ENCODE measurements at places on chromosomes 7 and 10.
A peak's percentile ranks its signal among the peaks of the same experiment; 100 is the strongest.

DNA sequence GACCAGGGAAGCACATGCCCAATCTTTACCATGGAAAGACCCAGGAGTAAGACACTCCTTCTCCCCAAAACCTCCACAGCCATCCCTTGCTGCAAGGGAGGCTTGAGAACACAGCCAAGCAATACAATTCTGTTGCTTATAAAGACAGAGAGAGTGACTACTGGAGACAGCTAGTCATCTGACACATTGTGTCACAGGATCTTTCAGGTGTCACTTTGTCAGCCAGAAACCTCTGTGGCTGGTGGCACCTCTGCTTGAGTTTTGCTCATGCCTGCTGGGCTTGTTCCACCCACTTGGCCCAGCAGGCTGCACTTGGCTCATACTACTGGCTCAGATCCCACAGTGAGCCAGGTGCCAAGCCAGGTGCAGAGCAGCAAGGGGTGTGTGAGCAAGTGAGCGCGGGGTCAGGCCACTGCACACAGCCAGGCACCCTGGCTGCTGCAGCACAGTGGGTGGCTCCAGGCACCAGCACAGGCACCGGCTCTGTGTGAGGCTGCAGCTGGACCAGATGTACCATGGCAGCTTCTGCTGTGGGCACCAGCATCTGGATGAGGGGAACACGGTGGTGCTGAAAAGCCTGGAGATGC is 12.4 kb upstream of the PRLHR start:
- DNase-seq, result no peak

DNA sequence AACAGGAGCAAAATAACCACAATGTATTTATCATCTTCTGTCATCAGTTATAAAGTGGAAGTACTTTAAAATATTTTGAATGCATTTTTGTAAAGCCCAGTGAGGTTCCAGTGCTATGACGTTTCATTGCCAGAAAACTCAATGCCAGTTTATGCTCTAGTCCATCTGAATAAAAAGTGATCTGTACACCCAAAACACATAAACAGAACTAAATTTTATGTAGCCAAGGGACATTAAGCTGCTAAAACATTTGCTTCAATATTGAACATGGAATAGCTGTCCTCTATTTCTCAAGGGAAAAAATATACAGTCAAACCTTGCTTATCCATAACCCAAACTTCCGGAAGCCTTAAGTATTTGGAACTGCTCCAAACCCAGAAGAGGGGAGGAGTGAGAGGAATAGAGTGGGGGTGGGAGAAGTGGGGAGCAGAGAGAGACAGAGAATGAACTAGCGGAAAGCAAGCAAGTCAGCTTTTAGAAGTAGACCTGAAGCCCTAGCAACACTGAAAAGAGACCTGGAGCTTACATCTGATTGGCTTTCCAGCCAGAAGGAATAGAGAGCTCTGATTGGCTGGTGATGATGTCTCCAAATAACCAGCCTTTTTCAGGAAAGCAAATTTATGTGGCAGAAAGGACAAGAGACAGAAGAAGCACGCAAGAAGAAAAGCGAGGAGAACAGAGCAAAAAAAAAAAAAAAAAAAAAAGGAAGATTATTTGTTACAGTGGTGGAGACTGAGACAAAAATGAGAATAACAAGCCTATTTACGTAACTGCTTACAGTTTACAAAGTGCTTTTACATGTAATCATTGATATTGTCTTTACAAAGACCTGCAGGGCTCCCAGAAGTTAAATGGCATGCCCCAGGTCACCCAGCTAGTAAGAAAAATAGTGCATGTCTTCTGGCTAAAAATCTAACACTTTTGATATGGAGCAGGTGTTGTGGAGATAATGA is 196.0 kb downstream of the RNLS start:
- DNase-seq, result no peak

DNA sequence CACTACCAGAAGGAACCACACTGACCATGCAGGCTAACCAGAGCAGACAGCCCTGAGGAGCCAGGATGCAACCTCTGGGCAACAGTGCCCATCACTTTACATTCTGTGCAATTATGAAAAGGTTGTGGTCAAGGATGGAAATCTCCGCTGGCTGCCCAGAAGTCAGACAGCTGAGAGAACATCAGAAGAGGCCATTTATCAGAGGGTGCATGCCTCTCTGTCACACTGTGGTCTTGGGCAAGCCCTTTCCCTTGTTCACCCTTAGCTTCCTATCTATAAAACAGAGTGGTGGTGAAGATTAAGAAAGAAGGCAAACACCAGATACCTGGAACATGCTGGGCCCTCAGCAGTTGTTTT is 120.7 kb upstream of the GDF10 start:
- no peak for DNase-seq

DNA sequence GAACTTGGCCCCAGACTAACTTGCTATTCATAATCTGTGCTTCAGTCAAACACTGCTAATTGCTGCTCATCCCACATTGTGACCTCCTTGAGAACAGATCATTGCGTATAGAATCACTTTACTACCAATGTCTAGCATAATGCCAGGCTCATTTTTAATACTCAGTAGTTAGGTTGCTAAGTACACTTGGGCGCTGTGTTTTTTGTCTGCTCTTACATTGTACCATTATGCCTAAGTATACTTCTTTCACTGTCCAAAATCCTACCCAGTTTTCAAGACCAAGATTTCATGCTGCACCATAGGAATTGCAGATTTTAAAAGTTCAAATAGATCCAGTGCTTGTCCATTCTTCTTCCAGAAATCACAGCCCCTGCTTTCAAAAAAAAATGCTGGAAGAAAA is 32.8 kb upstream of the TMEM106B start:
- DNase-seq, result no peak

- DNase-seq, result no peak
Measured at GRCh38 chr10:132543916-132544743, 6.5 kb downstream of the INPP5A start.

DNA sequence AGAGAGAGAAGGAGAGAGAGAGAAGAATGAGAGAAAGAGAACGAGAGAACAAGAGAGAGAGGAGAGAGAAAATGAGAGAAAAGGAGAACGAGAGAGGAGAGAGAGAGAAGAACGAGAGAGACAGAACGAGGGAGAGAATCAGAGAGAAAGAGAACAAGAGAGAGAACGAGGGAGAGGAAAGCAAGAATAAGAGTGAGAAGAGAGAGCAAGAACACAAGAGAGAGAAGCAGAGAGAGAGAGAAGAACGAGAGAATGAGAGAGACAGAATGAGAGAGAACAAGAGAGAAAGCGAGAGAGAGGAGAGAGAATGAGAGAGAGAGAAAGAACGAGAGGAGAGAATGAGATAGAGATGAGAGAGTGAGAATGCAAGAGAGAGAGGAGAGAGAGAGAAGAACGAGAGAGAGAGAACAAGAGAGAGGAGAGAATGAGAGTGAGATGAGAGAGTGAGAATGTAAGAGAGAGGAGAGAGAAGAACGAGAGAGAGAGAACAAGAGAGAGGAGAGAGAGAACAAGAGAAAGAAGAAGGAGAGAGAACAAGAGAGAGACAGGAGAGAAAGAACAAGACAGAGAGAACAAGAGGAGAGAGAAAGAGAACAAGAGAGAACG is 68.2 kb downstream of the ASB13 start:
- no peak for DNase-seq

DNA sequence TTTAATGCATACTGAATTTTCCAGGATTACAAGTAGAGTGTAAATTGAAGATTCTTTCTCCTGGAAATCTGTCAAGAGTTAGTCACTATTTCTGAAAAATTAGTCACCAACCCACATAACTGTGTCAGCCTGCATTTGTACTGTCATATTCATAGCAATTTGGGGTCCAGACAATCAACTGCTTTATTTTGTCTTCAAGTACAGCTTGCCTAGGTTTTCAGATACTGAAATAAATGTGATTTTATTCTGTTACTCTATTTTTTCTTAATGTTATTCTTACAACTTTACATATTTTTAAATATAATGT is 55.1 kb downstream of the CUBN start:
- DNase-seq, result no peak

GRCh38 chr7:90999989-91000979 is 263.9 kb upstream of the FZD1 start:
- DNase-seq, result no peak

DNA sequence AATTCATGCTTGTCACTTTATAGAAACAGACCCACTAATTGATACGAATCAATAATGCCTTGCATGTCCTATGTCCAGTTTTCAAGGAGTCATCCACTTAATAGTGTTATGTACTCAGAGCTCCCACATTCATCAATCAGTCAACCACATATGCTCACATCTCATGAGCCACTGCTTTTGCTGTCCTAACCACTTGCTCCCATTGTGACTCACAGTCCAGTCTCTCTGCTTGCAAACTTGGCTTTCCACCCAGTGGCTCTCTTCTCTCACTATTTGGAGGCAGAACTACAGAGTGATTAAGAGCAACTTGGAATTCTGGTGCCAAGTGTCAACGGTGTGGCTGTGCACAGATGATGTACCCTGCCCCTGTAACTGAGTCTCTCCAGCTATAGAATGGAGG is 166.0 kb downstream of the SNX13 start:
- no peak for DNase-seq

DNA sequence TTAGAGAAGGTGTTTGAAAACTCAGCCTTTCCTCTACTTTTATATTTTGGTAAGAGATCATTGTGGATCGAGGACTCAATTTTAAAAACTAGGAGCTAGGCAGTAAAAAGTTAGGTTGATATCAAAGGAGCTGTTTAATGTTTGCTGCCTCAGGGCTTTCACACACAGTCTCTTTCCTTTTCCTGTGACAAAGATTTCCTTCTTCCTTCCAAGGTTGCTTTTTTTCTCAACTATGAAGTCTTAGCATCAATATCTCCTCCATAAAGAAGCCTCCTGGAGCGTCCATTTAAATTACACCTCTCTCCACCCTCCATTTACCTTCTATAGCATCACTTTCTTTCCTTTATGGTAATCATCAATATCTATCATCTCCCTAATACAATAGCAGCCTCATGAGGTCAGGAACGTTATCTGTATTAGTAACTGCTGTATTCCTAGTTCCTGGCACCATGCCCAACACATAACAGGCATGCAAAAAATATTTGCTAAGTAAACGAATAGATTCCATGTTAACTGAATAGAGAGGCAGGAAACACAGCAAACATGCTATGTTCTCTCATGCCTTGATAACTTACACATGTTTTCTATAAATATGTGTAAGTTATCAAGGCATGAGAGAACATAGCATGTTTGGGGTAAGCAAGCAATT is 48.5 kb downstream of the GNAT3 start:
- no peak for DNase-seq

GRCh38 chr7:47584536-47584895 is 2.6 kb upstream of the TNS3 start:
- DNase-seq, result no peak

DNA sequence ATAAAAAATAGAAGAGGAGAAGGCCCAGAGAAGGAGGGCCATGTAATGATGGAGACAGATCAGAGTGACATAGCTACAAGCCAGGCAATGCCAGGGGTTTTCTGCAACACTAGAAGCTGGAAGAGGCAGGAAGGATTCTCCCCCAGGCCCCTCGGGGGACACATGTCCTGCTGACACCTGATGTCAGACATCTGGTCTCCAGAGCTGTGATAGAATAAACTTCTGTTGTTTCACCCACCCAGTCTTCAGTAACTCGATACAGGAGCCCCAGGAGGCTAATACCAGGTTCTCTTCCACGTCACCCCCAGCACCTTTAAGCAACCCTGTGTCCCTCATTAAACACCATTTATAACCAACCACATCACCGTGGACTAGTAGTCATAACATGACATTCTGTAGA is 94.9 kb downstream of the TMEM130 start:
- DNase-seq, result no peak

- DNase-seq, result no peak
Measured at GRCh38 chr7:141441837-141442627, 109.2 kb upstream of the AGK start.

DNA sequence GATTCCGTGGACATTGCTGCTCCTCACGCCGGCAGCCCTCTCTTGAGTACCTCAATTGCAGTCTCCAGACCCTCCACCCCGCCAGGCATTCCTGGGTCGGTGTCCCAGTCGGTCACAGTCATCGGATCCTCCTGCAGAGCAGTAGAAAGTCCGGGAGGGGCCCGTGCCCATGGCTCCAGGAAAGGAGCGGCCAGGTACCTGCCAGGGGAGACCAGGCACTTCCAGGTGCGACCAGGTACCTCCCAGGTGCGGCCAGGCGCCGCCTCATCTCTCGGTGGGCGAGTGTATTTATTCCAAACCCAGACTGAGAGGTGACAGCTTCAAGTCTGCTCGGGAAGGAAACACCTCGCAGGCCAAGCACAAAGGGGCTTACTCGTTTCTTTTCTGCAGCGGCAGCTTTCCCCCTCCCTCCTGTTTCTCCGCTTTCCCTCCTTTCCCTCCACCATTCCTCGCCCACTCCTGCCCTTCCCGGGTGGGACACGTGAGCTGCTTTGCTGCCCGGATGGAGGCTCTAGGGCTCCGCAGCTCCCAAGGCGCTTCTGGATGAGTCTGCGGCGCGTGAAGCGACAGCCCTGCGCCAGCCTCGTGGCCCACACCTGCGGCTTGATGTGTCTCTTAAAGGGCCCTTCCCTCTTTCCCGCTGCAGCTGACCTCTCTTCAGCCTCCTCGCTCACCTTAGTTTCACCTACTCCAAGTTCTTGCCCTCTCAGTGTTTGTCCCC is 39.4 kb upstream of the AGK start:
- peak; percentile 29 for DNase-seq

Measured in progenitor cell of endocrine pancreas (in vitro differentiated cells).